ENCODE measurements at places on chromosomes 4 and X.
A peak's percentile ranks its signal among the peaks of the same experiment; 100 is the strongest.

DNA sequence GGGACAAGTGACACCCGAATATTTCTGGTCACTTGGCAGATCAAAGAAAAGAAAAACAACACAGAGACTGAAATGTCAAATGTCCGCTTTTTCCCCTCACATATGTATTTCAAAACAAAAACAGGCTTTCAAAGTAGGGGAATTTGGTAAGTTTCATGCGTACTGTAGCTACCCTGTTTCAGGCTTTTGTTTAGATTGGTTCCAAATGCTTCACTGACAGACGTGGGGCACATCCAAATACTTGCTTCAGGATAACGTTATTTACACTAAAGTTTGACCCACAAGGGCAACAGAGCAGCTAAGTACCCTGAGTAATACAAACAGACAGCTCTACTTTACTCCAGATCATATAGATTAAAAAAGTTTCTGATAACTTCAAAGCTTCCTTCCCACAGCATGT is 804.5 kb upstream of the POU3F4 start:
- no peak for DNase-seq

- DNase-seq, result no peak
Measured at GRCh38 chr4:139824882-139825522, 159.4 kb downstream of the MGST2 start.

- no peak for DNase-seq
Measured at GRCh38 chr4:3186609-3187008, 62.4 kb upstream of the MSANTD1 start.

GRCh38 chr4:14348506-14348905 is 653.8 kb upstream of the CPEB2 start:
- DNase-seq, result no peak

- DNase-seq, result no peak
Measured at GRCh38 chrX:153717445-153717844, 6.7 kb downstream of the BCAP31 start.

DNA sequence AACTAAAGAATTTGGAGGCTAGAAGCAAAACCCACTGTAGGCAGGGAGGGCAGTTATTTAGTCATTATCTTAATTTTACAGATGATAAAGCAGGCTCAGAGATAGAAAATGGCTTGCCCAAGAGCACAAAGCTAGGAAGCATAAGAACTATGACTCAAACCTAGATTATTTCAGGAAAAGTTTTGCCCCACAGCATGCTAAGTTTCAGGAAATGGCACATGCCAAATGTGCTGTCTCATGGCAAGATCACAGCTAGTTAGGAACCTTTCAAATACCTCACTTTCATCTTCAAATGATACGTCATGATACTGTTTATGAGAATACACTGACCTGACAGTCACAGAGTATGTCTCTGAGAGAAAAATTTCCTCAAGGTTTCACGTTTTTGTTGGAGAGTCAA is 78.5 kb upstream of the SPANXC start:
- no peak for DNase-seq

DNA sequence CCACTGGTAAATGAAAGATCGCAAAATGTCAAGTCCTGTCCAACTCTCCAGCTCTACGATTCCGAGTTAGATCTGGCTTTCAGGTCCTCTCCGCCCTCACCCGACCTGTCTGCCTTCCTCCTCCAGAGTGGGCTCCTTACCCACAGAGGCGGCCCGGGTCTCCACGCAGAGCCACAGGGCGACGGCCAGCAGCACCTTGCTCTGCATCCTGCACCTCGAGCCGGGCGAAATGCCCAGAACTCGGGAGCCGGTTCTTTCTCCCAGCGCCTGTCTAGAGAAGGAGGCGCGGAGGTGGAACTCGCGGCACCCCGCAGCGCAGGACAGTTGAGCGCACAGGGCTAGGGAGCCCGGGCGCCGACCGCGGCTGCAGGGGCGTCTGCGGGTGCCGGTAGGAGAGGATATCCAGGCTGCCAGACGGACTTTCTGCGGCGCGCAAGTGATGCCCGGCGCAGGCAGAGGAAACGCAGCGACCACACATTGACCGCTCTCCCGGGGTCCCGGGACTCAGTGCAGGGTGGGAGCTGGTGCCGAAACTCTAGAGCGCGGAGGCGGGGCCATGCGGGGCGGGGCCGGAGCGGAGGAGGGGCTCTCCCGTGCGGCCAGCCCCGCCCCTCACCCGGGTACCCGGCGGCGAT is at the start of gene KDR:
TSS of gene KDR (minus strand) at position 509 of the 635 bp plus-strand sequence. CDS start at position 207, 302 bp downstream.
- DNase-seq, result peak; percentile 2

GRCh38 chr4:141999446-142000143 is 363.2 kb downstream of the IL15 start:
- no peak for DNase-seq

DNA sequence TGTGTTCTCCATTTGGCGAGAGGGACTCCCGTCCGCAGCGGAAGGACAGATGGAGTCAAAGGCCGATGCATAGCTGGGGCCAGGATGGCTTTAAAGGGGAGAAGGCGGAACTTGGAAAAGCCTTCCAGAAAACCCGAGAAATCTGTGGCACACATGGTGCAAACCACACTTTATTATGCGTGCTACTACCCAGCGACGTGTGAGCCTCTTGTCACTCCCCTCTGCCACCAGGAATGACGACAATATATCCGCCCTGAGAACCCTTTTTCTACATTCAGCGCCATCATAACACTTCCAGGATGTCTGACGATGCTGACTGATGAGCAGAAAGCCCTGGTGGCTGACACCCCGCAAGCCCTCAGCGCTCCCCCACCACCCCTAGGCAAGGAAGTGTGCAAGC is 689 bp upstream of the DCHS2 start:
- DNase-seq, result no peak

DNA sequence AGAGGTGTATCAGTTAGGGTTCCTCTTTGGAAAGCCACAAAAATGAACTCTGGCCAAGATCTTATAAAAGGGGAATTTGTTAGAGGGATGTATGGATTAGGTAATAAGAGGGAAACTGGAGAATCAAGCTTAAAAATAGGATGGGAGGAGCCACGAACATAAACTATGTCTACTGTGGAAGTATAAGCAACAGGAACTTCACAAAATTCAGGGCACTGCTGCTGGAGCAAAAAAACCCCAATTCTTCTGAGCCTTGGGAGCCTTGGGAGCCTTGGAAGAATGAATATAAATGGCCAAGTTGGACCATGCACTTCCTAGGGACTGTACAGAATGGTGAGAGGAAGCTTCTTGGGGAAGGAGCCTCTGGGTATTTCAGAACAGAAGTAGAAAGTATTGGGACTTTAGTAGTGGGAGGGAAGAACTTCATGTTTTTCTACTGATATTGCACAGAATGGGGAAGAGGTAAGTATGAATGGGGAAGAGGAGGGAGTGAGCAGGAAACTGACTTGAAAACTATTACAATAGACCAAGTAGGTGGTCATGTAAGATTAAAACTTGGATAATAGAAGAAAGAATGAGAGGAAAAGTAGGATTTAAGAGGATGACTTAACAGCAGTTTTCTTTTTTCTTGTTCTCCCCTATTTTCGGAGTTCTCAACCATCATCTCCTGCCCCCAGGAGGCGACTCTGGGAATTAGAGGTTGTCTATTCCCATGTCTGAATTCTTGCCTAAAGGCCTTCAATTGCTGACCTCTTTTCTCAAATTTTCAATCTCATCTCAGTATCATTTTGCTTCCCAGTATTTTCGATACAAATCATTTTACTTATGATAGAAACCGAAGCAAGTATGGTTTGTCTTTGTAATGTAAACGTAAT is 44.4 kb upstream of the TAPT1 start:
- DNase-seq, result peak; percentile 18

GRCh38 chr4:88283661-88284438 is 511 bp downstream of the PPM1K start:
- DNase-seq, result peak; percentile 38

- no peak for DNase-seq
Measured at GRCh38 chr4:187972135-187972534, 23.4 kb upstream of the ZFP42 start.

DNA sequence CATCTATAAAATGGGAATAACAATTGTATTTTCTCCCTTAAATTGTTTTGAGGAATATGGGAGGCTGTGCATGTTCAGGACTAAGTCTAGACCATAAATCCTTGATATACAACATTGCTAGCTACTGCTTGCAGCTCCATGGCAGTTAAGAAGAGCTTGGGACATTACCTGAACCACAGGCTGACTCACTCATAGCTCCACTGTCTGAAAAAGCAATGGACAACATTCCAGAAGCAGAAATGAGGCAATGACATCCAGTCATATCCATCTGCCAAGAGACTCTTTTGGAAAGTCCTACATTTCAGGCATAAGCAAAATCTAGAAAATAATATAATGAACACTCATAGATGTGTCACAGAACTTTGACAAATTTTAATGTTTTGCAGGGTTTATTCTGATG is 167.3 kb upstream of the LEF1 start:
- DNase-seq, result no peak

- no peak for DNase-seq
Measured at GRCh38 chr4:8162625-8163024, 4.0 kb upstream of the ABLIM2 start.

- no peak for DNase-seq
Measured at GRCh38 chrX:25158635-25159034, 142.9 kb upstream of the ARX start.

DNA sequence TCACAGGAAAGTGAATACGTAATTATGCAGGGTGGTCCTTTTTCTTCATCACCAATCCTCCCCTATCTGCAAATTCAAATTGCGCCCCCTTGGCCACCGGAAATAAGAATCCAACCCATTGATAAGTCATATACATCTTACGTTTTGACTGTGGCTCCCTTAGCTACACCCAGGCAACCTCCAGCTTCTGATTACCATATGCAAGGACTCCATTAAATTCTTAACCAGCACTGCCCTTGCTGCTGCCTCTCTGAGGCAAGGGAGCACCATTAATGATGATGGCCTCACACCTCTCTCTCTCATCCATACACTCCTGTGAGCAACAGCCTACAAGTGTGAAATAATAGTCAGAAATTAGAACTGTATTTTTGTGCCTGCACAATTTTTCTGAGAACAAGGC is 106.0 kb upstream of the NOCT start:
- peak; percentile 57 for DNase-seq

- no peak for DNase-seq
Measured at GRCh38 chr4:56060036-56060435, 111.3 kb downstream of the CEP135 start.

GRCh38 chr4:112860830-112861690 is 188.4 kb upstream of the ANK2 start:
- DNase-seq, result peak; percentile 43

- no peak for DNase-seq
Measured at GRCh38 chr4:47531241-47531953, 46.3 kb downstream of the ATP10D start.

GRCh38 chr4:149264093-149264733 is 551.4 kb downstream of the IQCM start:
- peak; percentile 52 for DNase-seq

GRCh38 chr4:138910914-138911336 is 104.7 kb upstream of the NOCT start:
- DNase-seq, result peak; percentile 95

DNA sequence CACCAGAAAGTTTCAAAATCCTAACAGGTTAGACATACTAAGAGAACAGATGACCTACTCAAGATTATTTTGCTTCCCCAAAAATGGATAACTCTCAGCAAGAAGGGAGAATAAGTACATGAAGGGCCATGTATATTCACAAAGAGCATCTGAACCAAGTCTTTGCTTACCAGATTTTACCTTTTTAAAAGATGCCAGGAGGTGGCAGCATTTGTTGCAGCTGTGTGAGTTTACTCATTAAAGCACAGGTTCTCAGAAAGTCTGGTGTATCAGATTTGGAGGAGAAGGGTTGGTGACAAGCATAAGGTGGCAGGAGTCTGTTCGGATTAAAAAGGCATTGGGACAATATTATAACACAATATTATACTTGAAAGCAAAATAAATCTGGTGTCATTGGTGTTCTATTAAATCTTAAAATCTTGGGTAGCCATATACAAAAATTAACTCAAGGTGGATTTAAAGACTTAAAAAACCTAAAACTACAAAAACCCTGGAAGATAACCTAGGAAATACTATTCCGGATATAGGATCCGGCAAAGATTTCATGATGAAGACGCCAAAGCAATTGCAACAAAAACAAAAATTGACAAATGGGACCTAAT is 51.3 kb upstream of the NFKB1 start:
- DNase-seq, result peak; percentile 55

- peak; percentile 60 for DNase-seq
Measured at GRCh38 chr4:127015667-127016117, 617.1 kb upstream of the INTU start.

GRCh38 chr4:3257556-3258482 is 8.9 kb downstream of the MSANTD1 start:
- DNase-seq, result peak; percentile 13

GRCh38 chrX:152821145-152821765 is 9.3 kb downstream of the CETN2 start:
- peak; percentile 59 for DNase-seq

GRCh38 chrX:19707246-19707871 is 180.0 kb downstream of the SH3KBP1 start:
- no peak for DNase-seq

DNA sequence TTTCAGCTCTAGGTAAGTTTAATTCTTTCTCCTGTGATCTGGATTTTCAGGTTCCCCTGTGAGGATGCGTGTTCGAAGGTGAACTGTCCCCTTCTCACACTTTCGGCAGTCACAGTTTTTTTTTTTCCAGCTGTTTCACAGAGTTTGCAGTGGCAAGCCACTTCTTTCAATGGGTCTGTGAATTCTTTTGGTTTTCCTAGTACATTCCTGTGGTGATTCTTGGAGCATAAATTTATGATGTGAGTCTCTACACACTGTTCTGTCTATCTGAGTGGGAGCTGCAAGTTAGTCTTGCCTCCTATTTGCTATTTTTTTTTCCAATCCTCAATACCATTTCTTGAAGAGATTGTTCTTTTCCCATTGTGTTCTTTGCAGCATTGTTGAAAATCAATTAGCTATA is 595.5 kb downstream of the RAPGEF2 start:
- no peak for DNase-seq

GRCh38 chr4:48130100-48130499 is 4.0 kb downstream of the TXK start:
- no peak for DNase-seq

- DNase-seq, result no peak
Measured at GRCh38 chr4:7779432-7779768, 160.3 kb downstream of the AFAP1 start.

- DNase-seq, result peak; percentile 89
Measured at GRCh38 chrX:111411983-111412382, at the start of gene DCX. DCX (minus strand) TSS chrX:111412192; CDS start chrX:111410398, 1,794 bp downstream.

GRCh38 chr4:14800977-14801376 is 201.3 kb upstream of the CPEB2 start:
- DNase-seq, result no peak

DNA sequence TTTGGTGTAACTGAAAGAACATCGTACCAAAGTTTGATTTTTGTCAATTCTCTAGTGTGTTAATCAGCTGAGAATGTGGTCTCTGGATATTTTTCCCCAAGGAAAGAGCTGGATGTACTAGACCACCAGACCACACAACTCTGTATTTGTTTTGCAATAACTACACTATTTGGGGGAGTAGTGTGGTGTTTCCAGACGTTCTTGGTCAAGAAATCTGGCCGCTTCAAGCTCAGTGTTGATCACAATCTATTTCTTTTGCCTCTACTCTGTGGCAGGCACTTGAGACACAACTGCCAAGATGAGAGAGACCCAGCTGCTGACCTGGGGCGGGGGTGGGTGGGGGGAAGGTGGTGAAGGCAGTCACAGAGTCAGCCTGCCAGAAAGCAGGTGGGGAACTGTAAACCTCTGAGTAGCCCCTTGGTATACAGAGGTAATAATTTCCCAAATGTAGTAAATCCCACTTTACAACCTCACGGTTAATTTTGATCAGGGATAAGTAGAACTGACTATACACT is 30.6 kb downstream of the PTTG2 start:
- DNase-seq, result no peak

- peak; percentile 95 for DNase-seq
Measured at GRCh38 chr4:69781458-69782418, 21.3 kb upstream of the SULT1B1 start.

- DNase-seq, result no peak
Measured at GRCh38 chr4:151263455-151263854, 13.5 kb upstream of the PRSS48 start.
